ENCODE measurements at places on chromosomes 13 and 19.

GRCh38 chr19:7942981-7943443 is 454 bp downstream of the TIMM44 start:
- DNase-seq = peak; percentile 13

- no peak for DNase-seq
Observed at GRCh38 chr13:42211704-42212464, 60.1 kb upstream of the AKAP11 start.

GRCh38 chr19:30333291-30334065 is 38.7 kb upstream of the ZNF536 start:
- no peak for DNase-seq

DNA sequence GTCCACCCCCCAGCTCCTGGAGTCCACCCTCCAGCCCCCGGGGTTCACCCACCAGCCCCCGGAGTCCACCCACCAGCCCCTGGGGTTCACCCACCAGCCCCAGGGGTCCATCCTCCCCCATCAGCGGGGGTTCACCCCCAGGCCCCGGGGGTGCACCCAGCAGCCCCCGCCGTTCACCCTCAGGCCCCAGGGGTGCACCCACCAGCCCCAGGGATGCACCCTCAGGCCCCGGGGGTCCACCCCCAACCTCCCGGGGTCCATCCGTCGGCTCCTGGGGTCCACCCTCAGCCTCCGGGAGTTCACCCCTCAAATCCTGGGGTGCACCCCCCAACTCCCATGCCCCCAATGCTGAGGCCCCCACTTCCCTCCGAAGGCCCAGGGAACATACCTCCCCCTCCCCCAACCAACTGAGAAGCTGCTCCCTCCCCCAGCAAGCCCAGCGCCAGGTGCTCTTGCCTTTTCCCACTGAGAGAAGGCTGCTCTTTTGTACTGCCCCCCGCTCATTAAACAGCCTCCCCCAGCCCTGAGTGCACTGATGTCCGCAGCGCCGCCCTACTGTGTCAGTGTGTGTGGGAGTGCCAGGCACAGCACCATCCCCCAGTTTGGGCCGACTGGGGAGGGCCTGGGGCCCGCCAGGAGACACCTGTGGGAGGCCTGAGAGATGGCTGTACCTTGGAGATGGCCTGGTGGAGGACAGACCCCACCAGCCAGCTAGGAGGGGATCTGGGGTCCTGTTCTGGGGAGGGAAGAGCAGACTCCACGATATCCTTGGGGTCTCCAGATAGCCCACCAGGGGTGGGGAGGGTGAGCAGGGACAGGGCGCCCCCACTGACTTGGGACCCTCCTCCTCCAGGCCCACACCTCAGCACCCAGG is 750 bp upstream of the AMH start:
- no peak for DNase-seq

DNA sequence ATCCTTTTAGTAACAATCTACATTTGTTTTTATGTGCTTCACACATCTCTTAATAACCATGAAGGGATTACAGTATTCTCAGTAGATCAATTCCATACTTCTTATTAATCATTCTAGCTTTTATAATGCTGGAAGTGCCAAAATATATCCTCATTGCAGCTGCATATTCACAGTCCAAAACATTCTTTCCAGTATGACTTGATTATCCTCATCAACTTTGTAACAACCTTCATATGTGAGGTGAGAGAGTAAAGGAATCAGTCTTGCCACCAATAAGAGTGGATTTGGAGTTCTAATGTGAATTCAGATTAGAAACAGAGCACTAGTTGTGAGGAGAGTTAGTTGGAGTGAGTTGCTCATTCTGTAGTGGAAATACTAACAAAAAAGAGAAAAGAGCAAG is 208.0 kb upstream of the SPRY2 start:
- DNase-seq = no peak

GRCh38 chr19:6861683-6862286 is 25.6 kb upstream of the ADGRE1 start:
- no peak for DNase-seq

Measured in activated naive CD4-positive, alpha-beta T cell treated with anti-CD3 and anti-CD28 coated beads, Interleukin-2, amount 50 U/mL, for 16 hours (primary cell).